ENCODE measurements at places on chromosomes 1 and 21.

- DNase-seq, result peak; percentile 18
These were observed 30.6 kb downstream of the WLS start for GRCh38 chr1:68201546-68202238.

GRCh38 chr1:70034403-70034802 lies 171.0 kb downstream of the LRRC40 start:
- peak; percentile 55 for DNase-seq

- DNase-seq, result no peak
These were observed 46.0 kb downstream of the RPL5 start for GRCh38 chr1:92877792-92878191.

GRCh38 chr1:173099166-173099565 lies 48.4 kb upstream of the TNFSF18 start:
- no peak for DNase-seq

- DNase-seq, result no peak
These were observed 21.5 kb downstream of the GON4L start for GRCh38 chr1:155835548-155835947.

GRCh38 chr1:186760446-186760845 lies 68.3 kb upstream of the PLA2G4A start:
- no peak for DNase-seq

All from AG20443 (cell line).